Tibial artery (tissue), 4 donors: ENCODE measurements at places on chromosomes 4 and X.

DNA sequence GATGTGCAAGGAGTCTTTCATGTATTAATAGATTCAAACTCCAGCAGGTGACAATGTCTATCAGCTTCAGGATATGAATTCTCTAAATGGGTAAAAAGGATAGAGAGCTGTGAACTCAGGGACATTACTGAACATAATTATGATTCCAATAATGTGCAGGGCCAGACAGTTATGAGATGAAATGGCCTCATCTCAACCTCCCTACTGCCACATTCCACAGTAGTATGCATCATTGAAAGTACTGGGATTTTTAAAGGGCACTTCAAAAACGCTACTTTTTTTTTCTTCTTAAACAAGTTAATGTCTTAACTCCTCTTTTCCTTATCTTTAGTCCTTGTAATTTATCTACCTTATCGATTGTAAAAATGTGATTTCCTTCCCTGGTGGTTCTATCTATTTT lies 202.0 kb downstream of the APBB2 start:
- no peak overlapping the region for H3K27ac ChIP-seq
- H3K36me3 ChIP-seq, result peaks cover 12% of the 10 kb centered on the region
- DNase-seq, result no peak

DNA sequence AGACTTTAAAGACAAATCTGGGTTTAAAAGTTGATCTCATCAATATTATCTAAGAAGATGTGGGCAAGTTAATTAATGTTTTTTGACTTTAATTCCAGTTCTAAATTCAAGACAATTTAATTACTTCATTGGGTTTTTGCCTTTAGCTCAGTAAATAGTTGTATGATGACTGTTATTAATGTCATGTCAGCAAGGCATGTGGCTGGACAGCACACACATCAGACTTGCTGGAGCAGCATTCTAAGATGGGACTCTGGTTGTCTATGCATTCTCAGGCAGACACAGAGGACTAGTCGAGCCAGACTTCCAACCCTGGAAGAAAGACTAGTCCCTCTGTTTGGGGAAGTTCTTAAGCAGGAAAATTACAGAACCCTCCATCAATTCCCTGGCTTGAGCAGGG lies 180.7 kb upstream of the GK2 start:
- no peak overlapping the region for H3K27ac ChIP-seq
- no peaks in the 10 kb centered on the region for H3K27me3 ChIP-seq
- no peaks in the 10 kb centered on the region for H3K36me3 ChIP-seq
- DNase-seq, result no peak

GRCh38 chr4:122142687-122143086 lies 9.4 kb upstream of the BLTP1 start:
- H3K4me3 ChIP-seq, result no peak overlapping the region
- no peaks in the 10 kb centered on the region for H3K4me1 ChIP-seq
- DNase-seq, result no peak
- H3K36me3 ChIP-seq, result no peaks in the 10 kb centered on the region
- no peak overlapping the region for H3K27ac ChIP-seq

DNA sequence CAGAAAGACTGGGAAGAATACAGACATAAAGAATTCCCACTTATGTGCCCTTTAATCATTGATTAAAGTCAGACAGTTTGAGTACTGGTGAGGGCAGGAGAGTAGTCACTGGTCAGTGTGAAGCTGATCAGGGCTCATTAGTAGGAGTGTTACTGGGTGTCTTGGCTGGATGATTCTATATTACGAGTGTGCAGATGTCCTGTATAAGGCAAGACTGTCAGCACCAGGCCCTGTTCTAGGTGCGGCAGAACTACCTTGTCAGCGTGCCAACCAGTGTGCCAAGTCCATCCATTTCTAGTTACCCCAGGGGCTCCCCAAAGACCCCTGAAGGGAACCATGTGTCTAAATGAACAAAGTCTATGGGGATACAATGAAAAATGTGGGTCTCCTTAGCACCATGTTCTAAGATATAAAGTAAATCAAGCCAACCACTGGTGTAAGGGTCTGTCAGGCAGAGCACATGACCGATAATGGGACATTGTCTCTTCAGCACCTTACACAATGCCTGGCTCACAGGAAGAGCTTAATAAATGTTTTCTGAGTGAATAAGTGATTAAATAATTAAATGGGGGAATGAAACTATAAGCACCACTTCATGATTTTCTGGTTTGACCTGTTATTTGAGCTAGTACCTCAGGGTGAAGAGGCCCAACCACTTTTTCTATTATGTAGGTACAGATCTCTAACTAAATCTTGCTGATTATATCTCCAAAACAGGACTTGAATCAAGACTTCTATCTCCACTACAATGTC lies 205.0 kb downstream of the CAMK2D start:
- H3K27me3 ChIP-seq, result no peaks in the 10 kb centered on the region
- H3K27ac ChIP-seq, result peak overlapping the region; percentile 54
- H3K4me3 ChIP-seq, result no peak overlapping the region
- no peaks in the 10 kb centered on the region for H3K36me3 ChIP-seq
- H3K4me1 ChIP-seq, result peaks cover 24% of the 10 kb centered on the region

DNA sequence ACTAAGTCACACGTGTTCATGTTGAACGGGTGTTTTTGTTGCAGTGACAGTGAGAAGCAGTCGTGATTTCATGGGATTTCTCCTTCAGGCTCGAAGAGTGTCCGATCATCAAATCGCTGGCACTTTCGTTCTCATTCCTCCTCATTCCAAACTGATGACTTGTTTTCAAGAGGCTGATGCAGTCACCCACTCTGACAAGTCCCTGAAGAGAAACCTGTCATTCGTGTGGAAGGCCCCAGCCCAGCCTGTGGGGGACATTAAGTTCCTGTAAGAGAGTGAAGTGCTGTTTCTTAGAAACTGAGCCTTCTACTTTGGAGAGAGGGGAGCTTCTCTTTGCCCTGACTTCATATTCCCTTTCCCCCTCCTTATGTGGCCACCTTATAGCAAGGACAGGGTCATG lies 8.0 kb downstream of the REELD1 start:
- H3K27me3 ChIP-seq, result no peaks in the 10 kb centered on the region
- H3K4me1 ChIP-seq, result no peaks in the 10 kb centered on the region
- no peak for DNase-seq
- H3K27ac ChIP-seq, result no peak overlapping the region
- no peaks in the 10 kb centered on the region for H3K36me3 ChIP-seq
- H3K4me3 ChIP-seq, result no peak overlapping the region

- H3K27ac ChIP-seq, result no peak overlapping the region
- no peak overlapping the region for H3K4me3 ChIP-seq
- no peak for DNase-seq
- H3K27me3 ChIP-seq, result no peaks in the 10 kb centered on the region
- no peaks in the 10 kb centered on the region for H3K36me3 ChIP-seq
- no peaks in the 10 kb centered on the region for H3K4me1 ChIP-seq
Observed at GRCh38 chrX:129097668-129098067, 425.6 kb downstream of the SMARCA1 start.
